Fibroblast of skin of abdomen (primary cell): ENCODE measurements at places on chromosomes 1 and 21.

DNA sequence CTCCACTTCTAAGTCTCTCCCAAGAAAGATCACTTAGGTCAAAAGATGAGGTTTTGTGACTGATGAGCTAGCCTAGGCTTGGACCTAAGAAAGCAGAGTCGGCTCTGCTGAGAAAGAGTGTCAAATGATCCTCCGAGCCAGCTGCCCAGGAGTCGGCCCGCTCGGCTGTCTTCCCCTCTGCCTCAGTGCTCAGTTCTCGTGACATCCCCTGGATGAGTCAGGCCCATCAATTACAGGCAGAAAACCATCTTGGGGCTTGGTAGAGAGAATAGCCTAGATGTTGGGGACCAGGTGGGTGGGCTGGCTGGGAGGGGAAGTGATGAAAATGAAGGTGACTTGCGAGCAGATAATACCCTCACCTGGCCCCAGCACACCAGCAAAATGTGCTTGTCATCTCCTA, 60.5 kb downstream of the SLC66A1 start:
- DNase-seq: peak; percentile 50

DNA sequence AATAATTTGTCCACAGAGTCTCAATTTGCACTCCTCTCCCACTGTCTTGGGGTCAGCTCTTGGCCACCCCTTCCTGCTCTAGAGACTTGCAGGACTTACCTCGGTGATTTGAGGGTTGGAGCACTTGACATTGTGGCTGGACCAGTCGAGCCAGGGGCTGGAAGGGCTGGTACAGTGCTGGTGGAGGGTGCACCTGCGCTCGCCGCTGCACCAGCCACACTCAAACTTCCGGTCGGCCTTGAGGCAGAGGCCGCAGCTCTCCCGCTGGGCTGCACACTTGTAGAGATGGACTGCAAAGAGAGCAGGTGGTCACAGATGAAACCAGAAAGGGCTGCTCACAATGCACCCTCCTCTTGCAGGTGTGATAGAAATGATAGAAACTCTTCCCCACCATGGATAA, 165.0 kb downstream of the PLXNA2 start:
- no peak for DNase-seq

- peak; percentile 49 for DNase-seq
These were observed 1.8 kb downstream of the ATP2B4 start for GRCh38 chr1:203628201-203629015.

- no peak for DNase-seq
These were observed 39.6 kb downstream of the NUF2 start for GRCh38 chr1:163361123-163361934.

DNA sequence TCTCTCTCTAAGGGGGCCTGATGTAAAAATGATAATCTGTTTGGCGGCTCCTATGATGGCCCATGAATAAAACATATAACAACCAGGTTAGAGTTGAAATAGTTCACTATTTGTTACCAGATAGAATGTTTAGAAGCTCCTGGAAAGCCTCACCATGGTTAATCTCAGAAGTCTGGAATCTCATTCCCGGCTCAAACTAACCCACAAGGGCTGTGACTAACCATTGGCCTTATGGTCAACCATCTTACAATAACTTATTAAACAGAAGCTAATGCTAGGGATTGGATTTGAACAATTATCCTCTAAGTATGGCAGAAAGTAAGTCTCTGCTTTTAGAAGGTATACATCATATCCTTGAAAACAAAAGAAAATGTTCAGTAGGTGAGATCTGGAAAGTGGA, 134.1 kb upstream of the ADGRL2 start:
- DNase-seq: peak; percentile 35

GRCh38 chr1:18705811-18706210, 75.2 kb downstream of the PAX7 start:
- no peak for DNase-seq

GRCh38 chr1:192588546-192588945, 13.0 kb downstream of the RGS1 start:
- peak; percentile 41 for DNase-seq

DNA sequence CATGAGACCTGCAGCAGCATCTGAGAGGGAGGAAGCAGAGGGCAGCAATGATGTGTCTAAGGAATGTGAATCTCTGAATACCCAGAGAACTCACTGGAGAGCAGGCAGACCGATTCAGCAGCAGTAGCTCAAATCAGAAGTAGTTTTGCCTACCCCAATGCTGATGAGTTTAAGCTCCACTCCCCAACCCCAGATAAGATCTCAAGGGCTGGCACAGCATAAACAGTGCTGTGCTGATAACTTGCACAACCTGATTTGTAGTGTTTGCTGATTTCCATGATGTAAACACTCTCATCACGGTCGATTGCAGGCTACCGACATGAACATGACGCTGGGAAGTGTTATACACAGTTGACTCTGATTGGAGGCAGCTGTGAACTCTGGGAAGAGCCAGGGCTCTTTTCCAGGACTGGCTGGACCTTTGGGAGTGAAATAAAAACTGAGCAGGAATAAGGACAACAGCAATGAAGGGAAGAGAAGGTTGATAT, 11.2 kb upstream of the HMGCS2 start:
- no peak for DNase-seq

GRCh38 chr1:162219461-162219860, 150.0 kb downstream of the NOS1AP start:
- DNase-seq: no peak

- DNase-seq: peak; percentile 17
These were observed 28.8 kb upstream of the ZBTB18 start for GRCh38 chr1:244022311-244022710.

DNA sequence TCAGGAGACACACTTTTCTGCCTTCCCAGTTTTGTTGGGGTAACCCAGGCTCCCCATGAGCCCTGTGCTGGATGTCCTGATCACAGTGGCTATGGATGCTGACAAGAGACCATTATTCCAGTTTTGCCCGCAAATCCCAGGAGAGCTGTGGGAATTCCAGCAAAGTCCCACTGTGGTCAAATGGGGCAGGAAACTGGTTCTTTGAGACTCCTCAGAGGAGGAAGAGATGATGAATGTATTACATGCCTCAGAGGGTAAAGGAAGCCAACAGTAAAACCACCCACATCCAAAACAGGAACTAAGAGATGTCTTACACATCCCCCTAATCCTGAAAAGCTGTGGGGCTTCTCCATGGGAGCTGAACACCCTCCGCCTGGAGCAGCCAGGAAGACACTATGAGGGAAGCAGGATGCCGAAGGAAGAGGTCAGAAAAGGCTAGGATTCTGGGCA, 12.8 kb upstream of the MPZL1 start:
- no peak for DNase-seq

- DNase-seq: no peak
These were observed 19.8 kb upstream of the SARS1 start for GRCh38 chr1:109193653-109194590.

- DNase-seq: no peak
These were observed 310 bp upstream of the SSR2 start for GRCh38 chr1:156021093-156021428.
